ENCODE measurements at places on chromosomes 13 and 19.

DNA sequence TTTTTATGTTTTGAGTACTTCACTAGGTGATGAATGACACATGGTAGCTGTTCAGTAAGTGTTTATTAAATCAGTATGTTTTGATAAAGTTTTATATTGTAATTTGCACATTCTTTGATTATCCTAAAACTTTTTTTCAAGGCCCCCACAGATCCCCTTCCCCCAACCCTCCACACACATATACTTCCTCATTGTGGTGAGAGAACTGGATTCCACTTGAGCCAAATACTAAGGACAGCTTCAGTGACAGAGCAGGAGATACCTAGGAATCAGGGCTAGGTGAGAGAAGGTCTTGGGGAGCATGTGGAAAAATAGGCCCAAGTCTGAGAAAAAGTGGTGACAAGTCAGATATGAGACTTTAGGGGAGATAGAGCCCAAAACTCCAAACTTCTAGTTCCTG lies 174.6 kb downstream of the TDRD3 start:
- DNase-seq: no peak

GRCh38 chr19:16160943-16161560 lies 12.3 kb downstream of the CIB3 start:
- DNase-seq: no peak

DNA sequence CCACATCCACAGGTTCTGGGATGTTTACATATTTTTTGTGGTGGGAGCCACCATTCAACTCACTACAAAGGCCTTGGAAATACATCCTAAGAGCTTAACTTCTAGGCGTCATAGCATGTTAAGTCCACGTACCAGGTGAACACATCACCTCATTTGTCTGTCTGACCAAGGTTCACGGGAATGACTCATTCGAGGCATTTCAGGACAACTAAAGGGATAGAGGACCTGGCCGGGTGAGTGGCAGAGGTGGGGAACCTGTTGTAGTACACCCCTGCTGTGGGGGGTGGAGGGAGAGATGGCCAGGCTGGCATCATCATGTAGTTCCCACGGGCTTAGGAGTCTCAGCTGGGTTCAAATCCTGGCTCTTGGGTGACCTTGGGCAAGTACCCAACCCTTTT lies 51.5 kb downstream of the BICRA start:
- no peak for DNase-seq

- DNase-seq: no peak
Observed at GRCh38 chr19:17398902-17399527, 5.0 kb upstream of the CCDC194 start.

DNA sequence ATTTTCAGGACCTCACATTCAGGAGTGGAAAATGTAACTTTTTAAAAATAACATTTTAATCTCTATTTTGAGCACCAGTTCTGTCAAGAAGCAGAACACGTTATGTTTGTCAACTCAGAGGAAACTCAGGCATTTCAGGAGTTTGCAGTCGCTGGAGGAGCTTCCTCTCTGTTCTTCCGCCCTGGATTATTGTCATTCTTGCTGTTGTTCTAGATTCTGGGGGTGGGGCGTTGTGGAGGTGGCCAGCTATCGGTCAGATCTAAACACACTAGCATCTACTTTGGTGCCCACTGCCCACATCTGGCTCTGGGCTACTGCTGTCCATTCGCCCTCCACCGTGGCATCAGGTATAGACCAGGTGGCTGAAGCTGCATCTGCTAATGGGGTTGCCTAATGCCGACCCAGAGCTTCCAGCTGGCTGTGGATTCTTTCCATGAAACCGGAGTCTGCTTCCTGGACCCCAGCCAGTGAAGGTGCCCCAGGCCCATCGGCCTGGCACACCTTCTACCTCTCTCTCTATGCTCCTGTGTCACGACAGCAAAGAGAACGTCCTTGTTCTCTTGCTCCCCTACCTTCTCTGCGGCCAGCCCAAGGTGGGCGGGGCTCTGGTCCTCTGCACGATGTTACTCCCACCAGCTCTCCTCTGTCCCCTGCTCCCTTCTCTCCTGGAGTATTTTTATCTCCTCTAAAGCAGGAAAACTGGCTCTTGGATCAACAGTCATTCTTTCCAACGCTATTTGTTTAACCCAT lies 36.7 kb upstream of the DGKH start:
- no peak for DNase-seq

- no peak for DNase-seq
Observed at GRCh38 chr13:40975441-40975840, 43.7 kb downstream of the ELF1 start.

GRCh38 chr19:52660981-52661380 lies 22.8 kb upstream of the ZNF83 start:
- no peak for DNase-seq

GRCh38 chr19:5805462-5806132 lies 730 bp downstream of the NRTN start:
- DNase-seq: no peak

- no peak for DNase-seq
Observed at GRCh38 chr13:44158098-44158521, 215.5 kb upstream of the SERP2 start.

- no peak for DNase-seq
Observed at GRCh38 chr13:79190932-79191331, 215.1 kb downstream of the RBM26 start.

GRCh38 chr19:1082165-1082927 lies 12.8 kb downstream of the POLR2E start:
- peak; percentile 94 for DNase-seq

- no peak for DNase-seq
Observed at GRCh38 chr19:10820173-10820572, 15.8 kb downstream of the TMED1 start.

- no peak for DNase-seq
Observed at GRCh38 chr13:46184277-46184699, 2.3 kb upstream of the LCP1 start.

- DNase-seq: no peak
Observed at GRCh38 chr19:51259348-51260245, 8.7 kb downstream of the SIGLECL1 start.

- no peak for DNase-seq
Observed at GRCh38 chr19:55720214-55720746, 17.9 kb downstream of the NLRP9 start.

DNA sequence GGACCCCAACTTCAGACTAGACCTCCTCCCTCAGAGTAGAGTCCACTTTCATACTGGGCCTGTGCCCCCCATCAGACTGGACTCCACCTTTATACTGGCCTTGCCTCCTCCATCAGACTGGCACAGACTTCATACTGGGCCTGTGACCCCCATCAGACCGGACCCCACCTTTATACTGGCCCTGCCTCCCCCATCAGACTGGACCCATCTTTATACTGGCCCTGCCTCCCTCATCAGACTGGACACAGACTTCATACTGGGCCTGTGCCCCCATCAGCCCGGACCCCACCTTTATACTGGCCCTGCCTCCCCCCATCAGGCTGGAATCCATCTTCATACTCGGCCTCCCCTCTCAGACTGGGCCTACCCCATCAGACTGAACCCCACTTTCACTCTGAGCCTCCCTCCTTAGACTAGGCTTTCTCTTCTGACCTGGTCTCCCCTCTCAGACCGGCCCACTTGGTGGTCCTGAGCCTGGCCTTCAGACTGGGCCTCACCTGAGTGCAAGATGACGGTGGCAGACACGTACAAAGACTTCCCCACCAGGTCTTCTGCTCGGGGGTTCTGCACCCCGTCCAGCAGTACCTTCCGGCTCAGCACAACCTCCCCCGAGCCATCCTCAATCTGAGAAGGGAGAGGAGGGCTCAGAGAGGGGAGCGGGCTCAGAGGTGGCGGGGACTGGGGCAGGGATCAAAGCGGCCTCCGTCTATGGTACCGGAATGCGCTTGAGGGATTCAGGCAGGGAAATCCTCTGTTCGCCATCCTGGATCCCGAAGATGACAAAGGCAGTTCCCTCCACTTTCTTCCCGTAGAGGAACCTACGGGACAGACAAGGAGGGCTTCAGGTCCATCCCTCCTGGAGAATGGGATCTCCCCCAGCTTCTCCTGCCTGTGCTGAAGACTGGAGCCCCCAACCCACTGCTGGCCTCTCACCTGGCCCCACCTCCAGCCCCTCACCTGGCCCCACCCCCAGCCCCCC lies 7.5 kb downstream of the C3 start:
- no peak for DNase-seq

DNA sequence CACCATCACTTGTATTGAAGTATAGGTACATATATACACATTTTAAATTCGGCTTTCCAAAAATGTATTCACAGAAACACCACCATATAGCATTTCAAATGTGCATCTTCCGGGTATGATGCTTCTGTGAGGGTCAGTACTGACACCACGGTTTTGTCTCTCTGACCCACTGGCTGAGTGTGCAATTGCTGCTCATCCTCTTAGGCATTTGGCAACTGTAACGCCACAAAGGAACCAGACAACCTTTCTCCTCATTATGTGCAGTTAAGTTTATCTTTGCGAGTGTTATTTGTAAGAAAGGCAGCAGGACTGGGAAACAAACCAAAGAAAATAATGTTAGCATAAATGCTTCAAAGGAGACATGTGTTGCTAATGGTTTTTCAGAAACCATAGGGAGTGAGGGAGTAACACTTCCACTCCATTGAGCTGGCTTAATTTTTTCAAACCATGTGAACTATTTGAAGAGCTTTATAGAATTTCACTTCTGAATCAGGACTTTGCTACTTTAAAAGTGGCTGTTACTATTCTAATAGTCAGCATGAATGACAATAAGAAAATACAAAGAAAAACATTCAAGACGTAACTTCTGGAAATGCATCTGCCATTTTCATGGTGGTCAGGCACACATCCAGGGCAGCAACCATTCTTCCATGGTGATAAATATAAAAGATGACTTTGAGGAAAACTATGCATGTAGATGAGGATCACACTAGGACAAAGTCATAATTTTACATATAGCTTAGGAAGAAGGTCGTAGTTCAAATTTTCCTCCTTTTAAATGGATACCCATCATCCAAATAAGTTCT lies 423.3 kb downstream of the MZT1 start:
- DNase-seq: no peak
